Omental fat pad (tissue), 4 donors: ENCODE measurements at places on chromosomes 1 and 21.

DNA sequence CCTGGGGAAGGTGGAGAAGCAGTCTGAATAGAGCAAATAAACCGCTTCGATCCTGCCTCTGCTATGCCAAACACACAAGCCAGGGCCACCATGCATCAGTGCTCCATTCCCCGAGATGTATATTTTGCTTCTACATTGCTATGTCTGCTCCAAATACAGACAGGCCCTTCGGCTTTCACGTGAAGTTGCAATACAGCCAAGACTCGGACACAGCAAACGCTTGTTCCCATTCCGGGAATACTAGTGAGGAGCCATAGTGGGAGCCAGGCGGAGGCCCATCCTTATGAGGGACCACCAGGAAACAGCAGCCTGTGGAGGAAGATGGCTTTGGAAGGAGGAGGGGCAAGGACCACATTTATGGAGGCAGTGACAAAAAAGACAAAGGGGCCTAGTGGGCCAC lies 22.6 kb downstream of the ERI3 start:
- no peak for DNase-seq

DNA sequence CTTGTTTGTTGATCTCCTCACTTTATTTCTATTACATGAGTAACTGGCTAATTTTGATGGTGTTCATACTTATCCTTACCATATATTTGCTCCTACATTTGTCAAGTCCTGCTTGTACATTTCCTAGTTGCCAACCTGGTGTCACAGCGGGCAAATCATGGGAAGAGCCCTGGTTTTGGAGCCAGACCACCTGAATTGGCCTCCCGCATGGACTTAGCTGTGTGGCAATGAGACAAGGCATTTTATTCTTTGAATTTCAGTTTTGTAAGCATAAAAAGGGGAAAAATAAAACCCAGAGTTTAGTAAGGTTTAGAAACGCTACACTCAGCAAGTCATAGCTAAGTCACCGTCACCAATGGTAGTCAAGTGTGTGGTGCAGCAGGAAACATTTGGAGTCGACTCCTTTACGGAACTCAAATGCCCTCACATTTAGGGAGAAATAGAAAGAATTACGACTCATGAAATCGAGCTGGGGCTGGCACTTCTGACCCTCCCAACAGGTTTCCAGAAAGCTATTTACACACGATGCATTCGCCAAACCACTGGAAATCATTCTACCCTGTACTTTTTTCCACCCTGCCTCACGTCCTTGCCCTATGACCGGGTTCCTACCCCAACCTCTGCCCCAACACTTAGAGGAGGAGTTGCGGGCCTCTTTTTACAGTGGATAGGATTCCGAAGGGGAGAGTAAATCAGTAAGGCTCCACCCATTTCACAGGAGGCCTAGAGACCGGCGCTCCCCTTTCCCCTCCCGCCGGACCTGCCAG lies 492 bp upstream of the PGM1 start:
- DNase-seq: no peak

- DNase-seq: no peak
Measured at GRCh38 chr1:186750257-186750656, 70.0 kb upstream of the PTGS2 start.

DNA sequence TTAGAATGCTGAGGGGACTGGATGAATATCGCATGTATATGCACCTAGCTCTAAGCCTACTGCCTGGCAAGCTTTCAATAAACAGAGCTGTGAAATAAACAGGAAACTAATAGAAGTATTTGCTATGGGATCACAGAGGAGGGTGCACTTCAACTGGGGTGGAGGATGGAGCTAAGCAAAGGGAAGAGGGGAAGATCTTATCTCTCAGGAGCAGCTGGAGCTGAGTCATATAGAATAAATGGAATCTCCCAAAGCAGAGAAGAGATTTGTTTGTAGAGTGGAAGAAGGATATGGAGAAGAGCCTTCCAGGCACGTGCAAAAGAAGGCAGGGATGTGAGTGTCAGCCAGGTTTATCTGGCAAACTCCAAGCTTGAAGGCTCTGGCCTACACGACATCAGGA lies 17.0 kb upstream of the KCNA10 start:
- DNase-seq: no peak

GRCh38 chr1:56355422-56355821 lies 223.9 kb downstream of the PLPP3 start:
- DNase-seq: no peak

GRCh38 chr1:228833911-228834688 lies 98.8 kb downstream of the RHOU start:
- no peak for DNase-seq

DNA sequence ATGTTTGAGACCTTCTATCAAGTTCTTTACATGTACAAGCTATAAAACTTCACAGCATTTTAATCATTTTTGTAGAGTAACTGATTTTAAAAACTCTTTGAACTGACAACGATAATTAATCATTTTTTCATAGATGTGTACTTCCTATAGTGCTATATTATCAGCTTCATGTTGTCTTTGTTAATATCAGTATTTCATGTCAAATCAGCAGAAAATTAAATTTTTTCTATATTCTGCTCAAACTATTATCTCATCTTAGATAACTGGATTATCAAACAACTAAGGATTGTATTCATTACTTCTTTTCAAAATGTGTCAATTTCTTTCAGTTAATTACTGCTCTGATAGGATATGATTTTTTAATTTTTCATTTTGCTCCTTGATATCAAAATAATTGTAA lies 214.6 kb upstream of the RGS18 start:
- no peak for DNase-seq

DNA sequence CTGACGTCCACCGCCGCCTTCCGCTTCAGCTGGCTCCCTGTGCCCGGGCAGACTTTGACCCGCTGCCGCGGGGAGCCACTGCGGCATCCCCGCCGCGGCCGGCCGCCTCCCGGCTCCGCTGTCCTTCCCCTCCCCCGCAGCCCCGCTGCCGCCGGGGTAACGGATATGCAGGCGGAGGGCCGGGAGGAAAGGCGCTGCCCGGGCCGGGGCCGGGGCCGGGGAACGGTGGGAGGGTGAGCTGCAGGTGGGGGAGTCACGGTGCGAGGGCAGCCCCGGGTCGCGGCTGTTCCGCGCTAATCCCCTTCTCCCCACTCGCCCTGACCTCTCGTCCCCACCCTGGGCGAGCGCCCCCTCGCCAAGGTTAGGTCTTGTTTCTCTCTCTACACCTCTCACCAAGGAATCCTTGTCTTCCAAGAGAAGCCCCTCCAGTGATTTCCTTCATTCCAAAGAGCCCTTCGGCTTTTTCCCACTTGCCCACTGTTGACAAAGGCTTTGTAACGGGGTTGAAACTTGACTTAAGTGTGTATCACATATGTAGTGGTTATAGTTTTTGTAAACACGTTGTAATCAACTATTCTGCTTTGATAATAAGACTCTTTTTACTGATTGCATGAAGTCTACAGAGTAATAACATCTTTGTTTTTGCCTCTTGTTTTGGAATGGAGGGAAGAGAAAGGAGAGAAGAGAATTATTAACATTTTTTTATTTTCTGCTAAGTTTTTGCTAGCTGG lies 669 bp downstream of the XPR1 start:
- DNase-seq: peak; percentile 39

DNA sequence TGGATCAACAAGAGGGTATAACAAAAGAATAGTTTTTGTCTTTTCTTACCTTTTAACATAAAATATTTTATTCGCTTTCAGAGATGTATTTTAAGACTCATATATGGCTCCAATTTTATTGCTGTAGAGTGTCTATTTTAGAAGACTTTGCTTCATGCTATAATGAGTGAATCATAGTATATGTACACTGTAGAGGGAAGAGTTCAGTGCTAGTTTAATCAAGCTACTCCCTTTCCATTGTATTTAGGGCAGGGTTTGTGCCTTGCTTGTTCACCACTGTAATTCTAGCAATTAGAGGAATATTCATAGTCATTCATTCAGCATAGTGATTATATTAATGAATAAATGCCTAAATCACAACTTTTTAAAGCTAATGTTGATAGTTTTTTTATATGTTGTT lies 78.8 kb downstream of the CEP350 start:
- no peak for DNase-seq
